ENCODE measurements at places on chromosomes 7 and 10.

DNA sequence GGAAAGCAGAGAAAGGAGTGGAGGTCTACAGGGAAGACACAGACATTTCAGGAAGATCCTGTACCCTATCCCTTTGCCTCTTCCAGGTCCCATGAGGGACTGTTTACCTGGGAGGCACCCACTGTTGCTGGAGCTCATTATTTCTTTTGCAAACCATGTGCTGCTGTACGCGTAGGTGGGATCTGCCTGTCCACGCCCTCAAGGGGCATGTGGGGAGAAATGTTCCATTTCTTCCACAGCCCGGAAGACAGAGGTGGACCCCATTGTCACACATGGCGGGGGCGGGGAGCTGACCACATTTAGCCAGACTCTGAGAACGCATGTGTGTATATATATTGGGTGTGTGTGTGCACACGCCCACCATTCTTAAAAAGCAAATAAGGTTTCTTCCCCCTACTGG, 2.0 kb downstream of the PLXNA4 start:
- DNase-seq: no peak

- DNase-seq: no peak
Measured at GRCh38 chr10:113132591-113133121, 182.6 kb downstream of the TCF7L2 start.

DNA sequence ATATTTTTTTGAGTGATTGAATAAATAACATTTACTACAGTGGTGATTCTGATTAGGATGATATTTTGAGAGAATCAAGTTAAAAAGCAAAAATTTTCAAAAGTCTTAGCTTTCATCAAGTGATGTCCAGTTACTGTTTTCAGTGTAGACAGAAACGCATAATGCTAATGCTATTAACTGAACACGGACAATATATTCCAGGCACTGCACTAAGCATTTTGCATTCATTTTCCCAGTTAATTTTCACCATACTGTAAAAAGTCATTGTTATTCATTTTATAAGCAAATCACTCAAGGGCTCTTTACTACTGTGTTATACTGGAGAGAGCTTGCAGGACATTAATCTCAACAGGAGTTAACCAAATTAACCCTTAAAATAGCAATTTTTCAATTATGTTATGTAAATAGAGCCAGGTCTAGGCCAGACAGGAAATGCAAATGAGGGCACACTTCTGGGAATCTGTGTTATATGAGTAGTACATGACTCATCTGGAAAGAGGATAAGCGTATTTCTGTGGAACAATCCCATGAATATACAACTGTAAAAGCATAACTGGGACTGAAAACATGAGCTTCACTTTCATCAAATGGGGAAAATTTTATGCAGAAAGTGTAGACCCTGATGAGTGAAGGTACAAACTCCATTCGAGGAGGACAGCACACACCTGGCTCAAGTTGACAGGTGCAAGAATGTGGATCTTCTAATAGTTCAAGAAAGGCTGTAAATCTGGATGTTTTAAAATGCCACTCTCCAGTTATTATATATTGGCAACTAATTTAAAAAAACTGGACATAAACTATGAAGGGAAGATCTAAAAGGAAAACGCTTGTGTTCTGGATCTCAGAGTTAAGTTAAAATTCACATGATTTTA, 75.4 kb downstream of the ANK3 start:
- no peak for DNase-seq

GRCh38 chr10:121088524-121088923, 237.4 kb downstream of the WDR11 start:
- no peak for DNase-seq

- DNase-seq: no peak
Measured at GRCh38 chr7:47327698-47328391, 254.1 kb downstream of the TNS3 start.

- DNase-seq: no peak
Measured at GRCh38 chr10:63899673-63900300, 378.6 kb downstream of the REEP3 start.

- DNase-seq: no peak
Measured at GRCh38 chr10:45640941-45641340, 31.6 kb downstream of the ZFAND4 start.

- DNase-seq: no peak
Measured at GRCh38 chr10:110717781-110718589, 73.8 kb downstream of the RBM20 start.
